Fibroblast of villous mesenchyme (primary cell): ENCODE measurements at places on chromosomes 7 and 10.

DNA sequence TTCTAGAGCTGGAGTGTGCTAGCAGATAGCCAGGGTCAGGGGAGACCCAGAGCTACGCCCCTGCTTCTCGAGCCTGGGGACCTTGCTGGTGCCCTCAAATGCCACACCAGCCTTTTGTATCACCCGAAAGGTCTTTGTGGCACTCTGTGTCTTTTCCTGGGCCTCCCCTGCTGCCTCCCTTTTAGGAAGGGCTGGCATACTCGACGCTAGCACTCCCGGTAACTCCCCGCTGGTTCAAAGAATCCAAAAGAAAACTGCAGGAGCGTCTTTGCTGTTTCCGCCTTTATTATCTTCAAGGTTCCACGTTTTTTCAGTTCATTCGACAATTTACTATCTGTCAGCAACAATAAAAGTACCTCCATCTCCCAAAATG, 36.3 kb downstream of the CTBP2 start:
- no peak for DNase-seq

- peak; percentile 75 for DNase-seq
These were observed 549 bp upstream of the DDX50 start for GRCh38 chr10:68900427-68901104.

DNA sequence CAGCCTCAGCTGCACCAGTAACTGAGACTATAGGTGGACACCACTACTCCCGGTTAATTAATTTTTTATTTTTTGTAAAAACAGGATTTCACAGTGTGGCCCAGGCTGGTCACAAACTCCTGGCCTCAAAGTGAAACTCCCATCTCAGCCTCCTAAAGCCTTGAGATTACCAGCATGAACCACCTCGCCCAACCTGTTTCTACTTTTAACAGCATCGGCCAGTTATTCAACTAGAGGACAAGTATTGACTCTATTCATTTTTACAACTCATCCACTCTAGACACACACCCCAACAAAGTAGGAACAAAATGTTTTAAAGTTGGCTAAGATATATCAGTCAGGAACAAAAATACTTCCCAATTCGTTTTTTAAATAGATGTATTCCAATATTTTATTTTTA, 334.8 kb downstream of the PARD3 start:
- no peak for DNase-seq

GRCh38 chr7:69269806-69270205, 328.5 kb upstream of the AUTS2 start:
- DNase-seq, result no peak

DNA sequence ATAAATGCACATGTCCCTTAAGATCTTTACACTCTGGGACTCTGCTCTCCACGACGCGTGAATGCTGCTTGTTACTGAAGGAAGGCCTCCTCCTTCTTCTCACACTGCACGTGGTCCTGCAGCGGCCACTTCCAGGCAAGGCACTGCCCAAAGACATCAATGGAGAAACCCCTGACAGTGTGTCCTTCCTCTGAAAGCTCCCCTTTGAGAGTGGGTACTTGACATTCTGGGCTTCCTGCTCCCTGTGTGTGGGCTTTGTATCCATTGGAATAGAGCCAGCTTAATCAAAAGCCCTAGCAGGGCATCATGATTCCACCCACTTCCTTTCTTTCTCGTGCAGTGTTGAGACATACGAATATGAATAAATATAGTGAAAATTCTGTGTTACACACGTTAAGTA, 69.7 kb upstream of the STK17A start:
- DNase-seq, result no peak

GRCh38 chr7:136635751-136636150, 232.7 kb upstream of the CHRM2 start:
- DNase-seq, result no peak

GRCh38 chr10:679556-679955, 9.9 kb downstream of the DIP2C start:
- DNase-seq, result no peak

- DNase-seq, result no peak
These were observed 77.3 kb downstream of the DNAJB6 start for GRCh38 chr7:157413881-157414701.

GRCh38 chr10:35262436-35262835, 73.9 kb upstream of the CCNY start:
- DNase-seq, result no peak

GRCh38 chr7:156590212-156590611, 50.4 kb upstream of the RNF32 start:
- DNase-seq, result no peak
